B cell (primary cell): ENCODE measurements at places on chromosomes 2 and 18.

DNA sequence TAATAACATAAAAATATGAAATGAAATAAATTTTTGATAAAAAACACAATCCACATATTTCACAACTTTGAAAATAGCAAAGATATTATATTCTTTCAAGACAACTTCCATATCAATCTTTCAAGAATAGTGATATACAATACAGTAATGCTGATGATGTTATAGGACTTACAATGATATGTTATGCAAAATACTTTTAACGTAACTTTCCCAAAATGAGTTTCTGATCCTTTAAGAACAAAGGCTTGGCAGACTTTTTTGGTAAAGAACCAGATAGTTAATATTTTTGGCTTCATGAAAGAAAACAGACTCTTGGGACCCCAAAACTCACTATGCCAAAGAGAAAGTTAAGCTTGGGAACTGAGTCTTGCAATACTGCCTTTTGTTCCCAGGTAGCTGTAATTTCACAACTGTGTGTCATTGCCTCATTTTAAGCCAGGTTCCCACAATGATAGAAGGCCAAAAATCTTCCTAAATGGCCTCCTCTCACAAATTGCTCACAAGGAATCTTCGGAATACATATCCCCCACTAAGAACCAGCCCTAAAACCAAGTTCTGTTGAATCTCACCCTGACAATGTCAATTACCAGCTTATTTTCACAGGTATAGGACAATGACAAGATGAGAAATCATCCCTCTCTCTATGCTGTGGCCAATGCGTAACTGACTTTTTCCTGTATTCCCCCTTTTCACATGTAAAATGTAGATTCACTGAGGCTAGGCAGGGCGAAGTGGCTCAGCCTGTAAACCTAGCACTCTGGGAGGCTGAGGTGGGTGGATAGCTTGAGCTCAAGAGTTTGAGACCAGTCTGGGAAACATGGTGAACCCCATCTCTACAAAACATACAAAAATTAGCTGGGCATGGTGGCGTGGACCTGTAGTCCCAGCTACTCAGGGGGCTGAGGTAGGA lies 54.8 kb upstream of the STRN start:
- no peak overlapping the region for H3K4me3 ChIP-seq
- no peak for DNase-seq
- no peaks in the 10 kb centered on the region for H3K4me1 ChIP-seq
- H3K27me3 ChIP-seq = no peaks in the 10 kb centered on the region
- H3K36me3 ChIP-seq = peaks cover 83% of the 10 kb centered on the region
- no peak overlapping the region for H3K27ac ChIP-seq

GRCh38 chr2:95004287-95004686 lies 21.2 kb upstream of the MAL start:
- H3K27me3 ChIP-seq = no peaks in the 10 kb centered on the region
- H3K27ac ChIP-seq = no peak overlapping the region
- no peaks in the 10 kb centered on the region for H3K4me1 ChIP-seq
- no peak for DNase-seq

GRCh38 chr2:15436195-15436594 lies 124.9 kb downstream of the NBAS start:
- H3K36me3 ChIP-seq = no peaks in the 10 kb centered on the region
- H3K4me1 ChIP-seq = no peaks in the 10 kb centered on the region
- no peak overlapping the region for H3K27ac ChIP-seq
- no peak for DNase-seq
- H3K27me3 ChIP-seq = no peaks in the 10 kb centered on the region
- H3K4me3 ChIP-seq = no peak overlapping the region

GRCh38 chr18:62394006-62394763 lies 69.1 kb downstream of the TNFRSF11A start:
- DNase-seq = no peak
- H3K27me3 ChIP-seq = no peaks in the 10 kb centered on the region
- no peak overlapping the region for H3K27ac ChIP-seq
- no peaks in the 10 kb centered on the region for H3K36me3 ChIP-seq
- H3K4me1 ChIP-seq = no peaks in the 10 kb centered on the region

DNA sequence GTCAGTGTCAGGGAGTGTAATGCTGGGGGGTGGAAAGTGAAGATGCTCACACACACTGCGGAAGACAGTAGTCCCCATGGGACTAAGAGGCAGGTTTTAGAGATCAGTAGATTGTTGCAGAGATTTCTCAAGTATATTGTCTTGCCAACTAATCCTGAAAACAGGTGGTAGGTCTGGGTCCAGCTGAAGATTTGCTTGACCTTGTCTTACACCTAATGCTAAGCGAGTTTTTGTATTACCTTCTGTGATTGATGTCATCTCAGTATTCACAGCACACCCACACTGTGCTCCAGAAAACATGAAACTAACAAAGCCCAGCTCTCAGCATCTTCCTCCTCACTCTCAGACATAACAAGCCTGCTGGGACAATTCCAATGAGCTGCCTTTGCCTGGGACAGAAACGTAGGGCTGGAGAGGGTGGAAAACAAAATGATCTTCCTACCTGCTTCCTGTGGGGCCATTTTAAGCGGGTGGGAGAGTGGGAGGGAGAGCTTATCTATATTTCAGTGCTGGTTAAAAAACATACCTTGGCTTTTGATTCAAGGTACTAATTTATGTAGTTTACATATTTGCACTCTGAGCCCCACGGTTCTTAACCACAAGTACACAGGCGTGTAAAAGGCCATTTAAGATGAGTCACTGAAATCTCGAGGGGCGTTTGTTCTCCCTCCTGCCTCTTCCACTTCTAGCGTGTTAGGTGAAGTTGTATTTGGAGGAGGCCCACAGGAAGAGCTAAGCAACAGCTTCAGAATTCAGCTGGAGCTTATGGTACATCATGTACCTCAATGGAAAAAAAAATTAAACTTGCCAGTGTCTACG lies 23.1 kb upstream of the RBMS1 start:
- no peaks in the 10 kb centered on the region for H3K4me1 ChIP-seq
- no peak overlapping the region for H3K4me3 ChIP-seq
- no peak overlapping the region for H3K27ac ChIP-seq
- DNase-seq = no peak
- no peaks in the 10 kb centered on the region for H3K36me3 ChIP-seq

DNA sequence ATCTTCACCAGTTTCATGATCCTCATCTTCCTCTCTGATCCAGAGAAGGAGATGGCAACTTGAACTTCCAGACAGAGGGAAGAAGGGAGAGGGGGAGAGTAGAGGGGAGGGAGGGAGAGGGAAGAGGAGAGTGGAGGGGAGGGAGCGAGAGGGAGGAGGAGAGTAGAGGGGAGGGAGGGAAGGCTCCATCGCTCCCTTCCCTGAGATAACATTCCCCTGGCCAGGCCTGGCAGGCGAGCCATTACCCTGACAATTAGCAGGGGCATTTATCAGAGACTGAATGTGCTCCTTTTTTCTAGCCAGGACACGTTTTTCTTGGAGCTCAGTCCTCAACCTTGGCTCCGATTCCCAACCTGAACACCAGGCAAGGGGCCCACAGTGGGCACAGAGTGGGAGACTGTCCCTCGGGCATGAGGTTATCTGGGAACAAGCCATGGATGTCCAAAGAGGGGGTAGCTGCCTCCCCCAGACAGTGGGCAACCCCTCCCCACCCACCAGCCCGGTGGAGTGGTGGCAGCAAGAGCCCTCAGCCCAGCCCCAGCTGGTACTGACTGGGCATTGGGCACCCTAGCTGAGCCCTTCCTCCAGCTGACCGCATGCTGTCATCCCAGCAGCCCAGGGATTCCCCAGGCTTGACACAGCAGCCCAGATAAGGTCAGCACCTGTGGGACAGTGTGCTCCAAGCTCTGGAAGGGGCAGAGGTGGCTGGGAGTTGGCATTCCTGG lies 81.8 kb downstream of the TNS1 start:
- no peak overlapping the region for H3K27ac ChIP-seq
- no peak overlapping the region for H3K4me3 ChIP-seq
- DNase-seq = no peak
- H3K27me3 ChIP-seq = no peaks in the 10 kb centered on the region

DNA sequence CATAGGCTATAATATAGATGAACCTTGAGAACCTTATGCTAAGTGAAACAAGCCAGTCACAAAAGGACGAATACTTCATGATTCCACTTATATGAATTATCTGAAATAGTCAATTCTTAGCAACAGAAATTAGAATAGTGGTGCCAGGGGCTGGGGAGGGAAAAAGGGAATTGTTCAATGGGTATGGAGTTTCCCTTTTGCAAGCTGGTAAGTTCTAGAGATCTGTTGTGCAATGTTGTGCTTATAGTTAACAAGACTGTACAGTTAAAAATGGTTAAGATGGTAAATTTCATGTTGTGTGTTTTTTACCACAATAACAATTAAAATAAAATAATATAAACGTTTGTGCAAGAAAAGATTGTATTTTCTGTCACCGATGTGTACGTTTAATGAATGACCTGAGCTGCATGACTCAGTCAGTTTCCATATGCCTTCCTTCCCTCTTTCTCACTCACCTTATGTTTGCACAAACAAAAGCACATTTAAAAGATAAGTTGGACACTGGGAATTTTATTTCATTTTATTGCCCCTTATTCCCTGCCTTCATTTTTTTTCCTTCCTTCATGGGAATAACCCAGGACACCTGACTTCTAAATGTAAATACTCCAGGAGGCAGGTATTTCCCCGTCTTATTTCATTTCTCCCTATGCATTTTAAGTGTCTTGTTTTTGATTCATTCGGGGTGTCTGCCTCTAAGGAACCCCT lies 143.7 kb upstream of the TTC39C start:
- no peaks in the 10 kb centered on the region for H3K36me3 ChIP-seq
- H3K27me3 ChIP-seq = no peaks in the 10 kb centered on the region
- no peak overlapping the region for H3K27ac ChIP-seq
- H3K4me1 ChIP-seq = peaks cover 28% of the 10 kb centered on the region

GRCh38 chr2:234425639-234426603 lies 71.0 kb downstream of the ARL4C start:
- no peaks in the 10 kb centered on the region for H3K36me3 ChIP-seq
- no peaks in the 10 kb centered on the region for H3K27me3 ChIP-seq
- peak overlapping the region; percentile 87 for H3K27ac ChIP-seq
- H3K4me3 ChIP-seq = peak overlapping the region; percentile 5
- peaks cover 85% of the 10 kb centered on the region for H3K4me1 ChIP-seq

GRCh38 chr2:235964787-235965390 lies 203.3 kb downstream of the GBX2 start:
- no peak overlapping the region for H3K4me3 ChIP-seq
- DNase-seq = no peak
- H3K27me3 ChIP-seq = no peaks in the 10 kb centered on the region
- H3K27ac ChIP-seq = no peak overlapping the region

DNA sequence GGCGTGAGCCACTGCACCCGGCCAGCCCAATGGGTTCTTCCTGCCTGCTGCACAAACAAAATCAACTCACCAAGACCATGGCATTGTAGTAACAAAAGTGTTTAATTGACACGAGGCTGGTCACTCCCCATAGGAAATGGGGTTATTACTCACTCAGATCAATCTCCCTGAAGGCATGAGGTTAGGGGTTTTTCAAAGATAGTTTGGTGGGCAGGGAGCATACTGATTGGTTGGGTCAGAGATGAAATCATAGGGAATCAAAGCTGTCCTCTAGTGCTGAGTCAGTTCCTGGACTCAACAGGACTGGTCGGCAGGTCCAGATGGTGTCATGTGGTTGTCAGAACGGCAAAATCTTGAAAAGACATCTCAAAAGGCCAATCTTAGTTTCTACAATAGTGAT lies 122.1 kb downstream of the TMEM17 start:
- no peak overlapping the region for H3K4me3 ChIP-seq
- H3K4me1 ChIP-seq = no peaks in the 10 kb centered on the region
- DNase-seq = no peak
- no peaks in the 10 kb centered on the region for H3K27me3 ChIP-seq
- no peaks in the 10 kb centered on the region for H3K36me3 ChIP-seq

GRCh38 chr18:31835528-31836133 lies 75.0 kb upstream of the SLC25A52 start:
- H3K4me1 ChIP-seq = no peaks in the 10 kb centered on the region
- DNase-seq = no peak
- H3K27ac ChIP-seq = no peak overlapping the region
- no peak overlapping the region for H3K4me3 ChIP-seq

GRCh38 chr2:232568161-232568560 lies 17.7 kb downstream of the EIF4E2 start:
- H3K4me1 ChIP-seq = peaks cover 3% of the 10 kb centered on the region
- DNase-seq = no peak
- H3K4me3 ChIP-seq = no peak overlapping the region
- H3K36me3 ChIP-seq = peaks cover 80% of the 10 kb centered on the region
- no peaks in the 10 kb centered on the region for H3K27me3 ChIP-seq

GRCh38 chr2:134445116-134445515 lies 191.2 kb downstream of the MGAT5 start:
- H3K27ac ChIP-seq = no peak overlapping the region
- H3K27me3 ChIP-seq = no peaks in the 10 kb centered on the region
- no peak overlapping the region for H3K4me3 ChIP-seq
- no peaks in the 10 kb centered on the region for H3K4me1 ChIP-seq

GRCh38 chr2:6068429-6068828 lies 376.2 kb downstream of the SOX11 start:
- H3K4me3 ChIP-seq = no peak overlapping the region
- H3K27ac ChIP-seq = no peak overlapping the region
- H3K36me3 ChIP-seq = no peaks in the 10 kb centered on the region
- DNase-seq = no peak
- no peaks in the 10 kb centered on the region for H3K27me3 ChIP-seq
- no peaks in the 10 kb centered on the region for H3K4me1 ChIP-seq

DNA sequence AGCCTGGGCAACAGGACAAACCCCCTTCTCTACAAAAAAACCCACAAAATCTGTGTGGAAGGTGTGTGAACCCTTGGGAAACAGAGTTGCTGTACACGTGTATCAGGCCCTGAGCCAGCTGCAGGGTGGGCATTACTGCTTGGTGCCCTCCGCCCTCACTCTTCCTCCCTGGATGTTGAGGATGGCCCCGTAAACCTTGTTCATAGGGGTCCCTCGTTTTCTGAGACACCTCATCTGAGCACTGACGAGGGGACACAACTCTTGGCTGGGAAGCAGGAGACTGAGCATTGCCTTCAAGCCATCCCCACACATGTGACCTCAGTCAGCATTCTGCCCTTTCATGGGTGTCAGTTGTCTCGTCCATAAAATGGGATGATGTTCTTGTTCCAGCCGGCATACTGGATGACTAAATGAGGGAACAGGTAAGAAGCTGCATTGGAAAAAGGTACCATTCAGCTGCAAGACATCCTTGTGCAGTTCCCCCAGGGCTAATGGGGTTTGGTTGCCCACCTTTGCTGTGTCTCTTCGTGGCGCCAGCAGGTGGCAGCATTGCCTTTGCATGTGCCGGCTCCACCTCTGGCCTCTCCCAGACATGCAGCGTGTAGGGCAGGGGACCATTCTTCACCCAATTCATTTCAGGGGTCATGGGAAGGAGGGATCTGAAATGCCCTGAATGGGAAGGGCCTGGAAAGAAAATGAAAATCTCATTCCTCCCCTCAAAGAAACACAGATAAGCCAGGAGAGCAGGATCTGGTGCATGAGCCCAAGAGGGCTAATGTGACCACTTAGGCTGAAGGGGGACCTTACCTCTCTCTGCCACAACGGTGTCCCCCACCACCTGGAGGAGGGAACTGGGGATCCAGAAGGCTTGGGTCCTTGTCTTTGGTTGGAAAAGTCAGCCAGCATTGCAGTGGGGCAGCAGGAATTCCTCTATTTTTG lies 36.4 kb upstream of the HAAO start:
- peak; percentile 82 for DNase-seq
- H3K27ac ChIP-seq = no peak overlapping the region
- peaks cover 13% of the 10 kb centered on the region for H3K4me1 ChIP-seq
- no peaks in the 10 kb centered on the region for H3K27me3 ChIP-seq
- H3K4me3 ChIP-seq = no peak overlapping the region

- no peak overlapping the region for H3K4me3 ChIP-seq
- no peaks in the 10 kb centered on the region for H3K4me1 ChIP-seq
- H3K27ac ChIP-seq = no peak overlapping the region
- no peaks in the 10 kb centered on the region for H3K36me3 ChIP-seq
Observed at GRCh38 chr2:203361922-203362321, 33.7 kb downstream of the ABI2 start.

- DNase-seq = no peak
- H3K4me3 ChIP-seq = no peak overlapping the region
- H3K4me1 ChIP-seq = peaks cover 15% of the 10 kb centered on the region
- H3K27ac ChIP-seq = peak overlapping the region; percentile 76
- peaks cover 7% of the 10 kb centered on the region for H3K36me3 ChIP-seq
Observed at GRCh38 chr18:9612977-9613376, 1.4 kb downstream of the PPP4R1 start.
